ENCODE measurements at places on chromosomes 7 and 10.

GRCh38 chr10:42932735-42933447 lies 144.0 kb upstream of the RET start:
- DNase-seq = peak; percentile 35

- DNase-seq = no peak
Measured at GRCh38 chr7:107025449-107026103, 18.9 kb upstream of the PRKAR2B start.

DNA sequence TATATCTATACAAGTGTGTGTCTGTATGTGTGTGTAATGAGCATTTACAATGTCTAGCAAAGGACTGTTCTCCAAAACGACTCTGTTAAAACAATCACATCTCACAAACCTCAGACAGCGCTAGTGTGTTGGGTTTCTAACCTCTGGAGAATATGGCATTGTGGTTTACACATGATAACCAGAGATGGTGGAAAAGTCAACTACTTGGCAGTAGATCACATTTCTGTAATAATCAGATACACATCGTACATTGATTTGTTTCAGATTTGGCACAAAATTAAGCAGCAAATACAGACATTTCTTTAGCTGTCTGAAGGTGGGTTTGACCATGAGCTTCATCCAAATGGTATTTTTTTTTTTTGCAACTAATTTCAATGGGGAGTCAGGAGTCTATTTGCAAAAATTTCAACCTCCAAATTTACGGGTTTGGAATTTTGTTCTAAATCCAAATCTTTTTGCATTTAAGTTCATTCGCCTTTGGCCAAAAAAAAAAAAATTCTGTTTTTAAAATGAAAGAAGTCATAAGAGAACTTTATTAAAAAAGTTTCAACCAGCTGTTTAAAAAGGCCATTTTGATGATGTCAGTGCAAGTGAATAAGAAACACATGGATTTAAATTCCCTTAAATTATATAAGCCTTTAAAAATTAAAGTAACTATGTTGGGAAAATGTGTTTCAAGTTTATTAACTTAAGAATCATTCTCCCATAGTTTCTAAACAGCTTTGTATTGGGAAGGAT lies 127.8 kb downstream of the TMEM26 start:
- no peak for DNase-seq

GRCh38 chr7:74092964-74093471 lies 9.4 kb downstream of the LIMK1 start:
- DNase-seq = no peak

DNA sequence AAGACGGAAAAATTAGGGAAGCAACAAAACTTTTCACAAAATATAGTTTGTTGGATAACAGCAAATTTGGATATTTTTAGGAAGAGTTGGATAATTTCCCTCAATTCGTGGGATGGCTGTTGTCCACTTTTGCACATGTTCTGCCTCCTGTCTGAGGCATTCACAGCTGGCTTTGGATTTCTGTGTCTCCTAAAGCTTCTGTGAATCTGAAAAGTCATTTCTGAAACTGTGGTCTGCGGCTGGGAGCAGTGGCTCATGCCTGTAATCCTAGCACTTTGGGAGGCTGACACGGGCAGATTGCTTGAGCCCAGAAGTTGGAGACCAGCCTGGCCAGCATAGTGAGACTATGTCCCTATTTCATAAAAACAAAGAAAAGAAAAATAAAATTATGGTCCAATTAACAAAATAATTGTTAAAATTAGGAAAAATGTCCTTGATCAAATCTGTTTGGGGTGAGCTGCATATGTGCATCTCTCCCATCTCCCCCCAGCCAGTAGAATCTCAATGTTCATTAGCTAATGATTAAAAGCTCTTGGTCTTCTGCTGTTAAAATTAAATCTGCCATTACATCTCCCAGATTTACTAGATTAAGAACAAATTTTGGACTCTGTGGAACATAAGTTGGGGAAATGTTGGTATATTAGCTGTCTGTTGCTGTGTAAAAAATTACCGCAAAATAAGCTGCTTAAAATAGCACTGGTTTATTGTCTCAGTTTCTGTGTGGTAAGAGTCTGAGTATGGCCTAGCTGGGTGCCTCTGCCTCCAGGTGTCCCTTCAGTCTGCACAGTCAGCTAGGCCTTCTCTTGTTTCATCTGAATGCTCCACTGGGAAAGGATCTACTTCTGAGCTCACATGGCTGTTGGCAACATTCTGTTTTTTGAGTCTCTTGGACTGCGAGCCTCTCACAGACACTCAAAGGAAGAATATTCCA lies 332.0 kb upstream of the FZD1 start:
- DNase-seq = no peak

DNA sequence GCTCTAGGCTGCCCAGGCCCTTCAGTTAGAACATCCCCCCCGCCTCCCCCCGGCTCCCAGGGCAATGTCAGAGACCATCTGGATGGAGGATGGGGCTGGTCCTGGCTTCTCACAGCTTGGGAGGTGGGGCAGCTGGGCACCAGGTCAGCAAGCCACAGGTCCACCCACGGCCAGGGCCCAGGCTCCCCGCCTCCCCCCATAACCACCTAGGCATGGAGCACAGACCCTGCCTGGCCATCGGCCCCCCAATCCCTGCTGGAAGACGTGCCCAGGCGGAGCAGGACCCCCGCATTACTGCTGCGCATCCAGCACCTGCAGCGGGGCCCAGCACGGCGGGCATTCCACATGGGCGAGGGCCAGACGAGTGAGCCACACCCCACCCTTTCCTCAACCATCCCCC lies 169.6 kb downstream of the ELFN1 start:
- no peak for DNase-seq

GRCh38 chr7:133619491-133619890 lies 366.6 kb downstream of the EXOC4 start:
- no peak for DNase-seq

DNA sequence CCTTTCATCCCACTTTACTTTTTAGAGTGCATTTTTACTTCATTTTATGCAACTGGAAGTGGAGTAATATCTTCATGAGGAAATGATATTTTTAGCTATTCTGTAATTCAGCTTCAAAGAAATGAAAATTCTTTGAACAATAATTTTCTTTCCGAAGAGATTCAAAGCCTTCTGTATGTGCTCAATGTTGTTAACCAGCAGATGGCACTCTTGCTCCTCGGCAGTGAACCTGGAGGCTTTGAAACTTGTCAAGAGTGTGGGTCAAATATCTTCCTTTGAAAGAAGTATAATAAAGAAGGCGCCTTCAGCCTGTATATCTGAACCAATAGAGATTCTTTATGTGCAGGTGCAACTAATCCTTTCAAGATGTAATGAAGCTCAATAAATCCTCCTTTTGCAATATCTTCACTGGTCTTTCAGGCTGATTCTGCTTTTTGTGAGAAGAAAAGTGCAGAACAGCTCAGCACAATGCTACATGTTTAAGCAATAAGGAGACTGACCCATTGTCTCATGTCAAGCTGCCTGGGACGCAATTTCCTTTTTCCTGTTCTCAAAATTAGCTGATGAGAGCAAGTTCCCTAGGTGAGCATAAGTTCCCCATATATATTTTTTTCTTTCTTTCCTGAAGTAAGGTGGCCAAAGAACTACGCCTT lies 258.4 kb downstream of the SEMA3A start:
- peak; percentile 7 for DNase-seq

DNA sequence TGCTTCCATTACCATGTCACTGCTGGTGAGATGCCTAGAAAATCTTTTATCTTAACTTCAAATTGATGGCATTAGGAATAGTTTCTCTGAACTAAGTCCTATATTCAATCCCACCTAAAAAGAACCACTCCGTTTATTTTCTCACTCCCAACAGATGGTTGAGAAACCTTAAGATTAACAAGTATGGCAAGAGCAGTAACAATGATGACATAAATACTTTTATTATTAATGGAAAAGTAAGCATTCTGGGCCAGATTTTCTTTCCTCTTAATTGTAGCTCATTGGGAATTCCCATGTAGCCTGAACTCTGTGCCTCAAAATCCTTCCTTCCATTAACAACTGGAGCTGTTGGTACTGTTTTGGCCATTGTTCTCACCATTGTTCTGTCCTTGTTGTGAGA lies 21.1 kb upstream of the FAM13C start:
- no peak for DNase-seq

DNA sequence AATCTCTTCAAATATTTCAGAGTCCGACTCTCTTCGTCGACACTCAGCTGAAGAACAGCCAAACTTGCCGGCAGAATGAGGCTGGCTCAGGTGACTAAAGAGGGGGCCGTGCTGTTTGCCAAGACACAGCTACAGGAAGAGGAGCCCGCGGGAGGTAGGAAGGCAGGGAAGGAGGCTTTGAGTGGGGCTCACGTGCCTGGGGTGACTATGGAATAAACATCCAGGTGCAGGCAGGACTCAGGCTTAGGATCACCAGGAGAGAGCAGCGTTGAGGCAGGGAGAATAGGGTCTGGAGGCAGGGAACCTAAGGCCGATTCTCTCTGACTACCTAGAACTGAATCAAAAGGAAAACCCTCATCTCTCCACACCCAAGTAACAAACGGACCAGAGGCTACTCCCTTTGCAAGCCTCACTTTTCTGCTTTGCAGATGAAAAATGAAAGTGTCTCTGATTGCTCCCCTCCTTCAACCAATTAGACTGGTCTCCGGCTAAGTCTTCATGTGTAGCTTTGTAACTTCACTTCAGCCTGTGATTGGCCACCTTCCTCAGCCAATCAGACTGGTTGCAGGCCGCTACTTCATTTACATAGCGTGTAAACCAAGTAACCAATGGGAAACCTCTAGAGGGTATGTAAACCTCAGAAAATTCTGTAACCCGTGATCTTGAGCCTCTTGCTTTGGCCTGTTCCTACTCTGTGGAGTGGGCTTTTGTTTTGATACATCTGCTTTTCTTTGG lies 19.7 kb upstream of the BNIP3 start:
- no peak for DNase-seq

- DNase-seq = no peak
Measured at GRCh38 chr10:130222381-130222780, 86.2 kb downstream of the GLRX3 start.

DNA sequence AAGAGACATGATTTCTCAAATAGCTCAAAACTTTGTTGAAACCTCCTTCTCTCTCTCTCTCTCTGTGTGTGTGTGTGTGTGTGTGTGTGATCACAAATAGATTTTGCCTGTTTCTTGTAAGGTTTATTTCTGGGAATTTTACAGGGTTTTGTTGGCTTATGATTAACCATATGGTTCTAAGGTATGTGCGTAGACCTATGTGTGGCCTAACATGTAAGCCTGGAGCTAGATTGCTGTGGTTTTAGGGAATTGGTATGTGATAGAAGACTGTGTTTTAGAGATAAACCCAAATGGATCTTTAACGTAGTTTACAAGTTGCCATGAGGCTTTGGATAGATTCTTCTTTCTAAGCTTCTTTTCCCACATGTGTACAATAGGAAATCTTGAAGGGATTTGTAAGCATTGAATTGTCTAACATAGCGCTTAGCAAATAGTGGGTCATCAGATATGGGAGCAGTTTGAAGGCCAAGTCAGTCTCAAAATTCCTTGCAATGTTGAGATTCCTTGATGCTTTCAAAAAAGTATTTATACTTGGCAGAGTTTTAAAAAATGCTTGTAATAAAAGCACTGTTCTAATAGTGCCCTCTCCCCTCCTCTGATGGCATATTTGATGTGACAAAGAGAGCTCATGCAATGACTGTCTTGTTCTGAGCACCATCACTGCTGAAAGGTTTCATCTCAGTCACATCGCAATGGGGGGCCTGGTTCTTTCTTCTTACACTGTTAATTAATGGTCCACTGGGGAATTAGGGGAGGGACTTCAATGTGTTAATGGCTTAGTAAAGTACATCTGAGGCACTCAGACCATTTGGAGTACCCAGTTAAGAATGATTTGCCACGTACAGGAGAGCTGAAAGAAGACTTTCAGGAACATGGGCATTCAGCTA lies 118.2 kb downstream of the SNX10 start:
- DNase-seq = no peak

- DNase-seq = no peak
Measured at GRCh38 chr10:131178521-131179331, 132.8 kb downstream of the TCERG1L start.

DNA sequence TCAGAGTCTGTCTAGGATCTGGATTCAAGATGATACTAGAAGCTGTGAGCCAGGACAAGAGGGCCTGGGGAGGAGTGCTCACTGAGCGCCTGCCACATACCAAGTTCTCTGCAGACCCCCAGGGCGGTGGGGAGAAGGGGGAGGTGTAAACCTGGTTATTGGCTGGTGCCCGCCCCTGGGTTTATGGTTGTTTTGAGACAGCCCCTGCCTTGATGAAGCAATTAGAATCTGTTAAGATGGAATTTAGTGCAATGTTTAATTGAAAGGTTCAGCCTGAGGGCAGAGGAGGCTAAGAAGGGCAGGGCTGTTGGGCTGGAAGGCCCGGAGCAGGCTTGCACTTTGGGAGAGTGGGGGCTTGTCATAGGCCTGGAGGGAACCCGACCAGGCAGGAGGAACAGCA lies 42.7 kb downstream of the PRF1 start:
- no peak for DNase-seq

DNA sequence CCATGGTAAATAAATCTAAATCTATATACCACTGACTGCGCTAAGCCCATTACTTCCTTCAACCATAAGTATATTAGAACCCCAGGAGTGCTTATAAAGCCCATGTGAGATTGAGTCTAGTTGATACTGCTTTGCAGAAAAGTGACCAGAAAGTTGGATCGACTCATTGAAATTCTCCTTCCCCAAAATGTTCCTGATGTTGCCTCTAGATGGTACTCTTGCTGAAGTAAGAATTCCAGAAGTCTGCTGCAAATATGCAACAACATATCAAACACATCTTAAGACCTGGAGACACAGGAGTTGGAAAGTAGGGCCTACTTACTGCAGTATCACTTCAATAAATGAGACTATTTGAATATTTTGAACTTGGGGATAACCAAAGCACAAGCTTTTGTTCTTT lies 550.8 kb downstream of the IPMK start:
- DNase-seq = no peak

DNA sequence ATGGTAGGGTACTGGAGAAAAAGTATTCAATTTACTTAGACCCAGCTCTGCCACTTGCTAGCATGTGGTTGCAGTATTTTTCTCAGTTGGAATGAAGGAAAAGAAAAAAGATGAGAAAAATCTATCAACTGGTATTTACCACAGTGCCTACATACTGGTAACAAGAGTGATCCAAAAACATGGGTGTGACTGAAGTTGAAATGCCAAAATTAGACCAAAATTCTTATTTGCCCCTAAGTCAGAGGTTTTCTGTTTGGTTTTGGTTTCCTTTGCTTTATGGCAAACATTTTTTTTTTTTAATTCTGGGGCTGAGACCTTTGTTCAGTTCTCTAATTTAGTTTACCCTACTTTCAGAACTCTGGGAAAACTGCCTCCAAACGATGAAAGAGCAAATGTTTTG lies 12.3 kb downstream of the HYCC1 start:
- DNase-seq = no peak

DNA sequence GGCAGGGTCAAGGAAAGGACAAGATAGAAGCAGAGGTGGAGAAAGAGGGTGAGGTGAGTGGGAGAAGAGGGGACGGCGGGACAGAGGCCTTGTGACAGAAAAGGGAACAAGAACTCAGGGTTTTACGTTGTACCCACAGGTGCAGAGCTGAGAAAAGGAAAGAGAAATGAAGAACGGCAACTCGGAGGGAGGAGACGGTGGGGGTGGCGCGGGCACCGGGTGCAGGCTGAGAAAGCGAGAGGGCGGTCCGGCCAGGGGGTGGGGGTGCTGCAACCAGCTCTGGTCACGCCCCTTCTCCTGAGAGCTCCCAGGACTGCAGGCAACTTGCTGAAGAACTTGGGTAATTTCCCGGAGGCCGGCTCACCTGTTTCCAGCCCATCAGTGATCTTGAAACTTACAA lies 65.3 kb downstream of the CARD11 start:
- DNase-seq = peak; percentile 85

GRCh38 chr10:114680543-114681117 lies 22.6 kb upstream of the ABLIM1 start:
- DNase-seq = no peak

Measured in activated naive CD4-positive, alpha-beta T cell treated with Interleukin-2 at 50 U/mL for 16 hours (primary cell).